CD4-positive, alpha-beta T cell treated with Interleukin-6 at 100 ng/mL for 8 hours (primary cell): ENCODE measurements at places on chromosomes 13 and 19.

- no peak for DNase-seq
These were observed 5.6 kb downstream of the ZAR1L start for GRCh38 chr13:32309312-32310133.

DNA sequence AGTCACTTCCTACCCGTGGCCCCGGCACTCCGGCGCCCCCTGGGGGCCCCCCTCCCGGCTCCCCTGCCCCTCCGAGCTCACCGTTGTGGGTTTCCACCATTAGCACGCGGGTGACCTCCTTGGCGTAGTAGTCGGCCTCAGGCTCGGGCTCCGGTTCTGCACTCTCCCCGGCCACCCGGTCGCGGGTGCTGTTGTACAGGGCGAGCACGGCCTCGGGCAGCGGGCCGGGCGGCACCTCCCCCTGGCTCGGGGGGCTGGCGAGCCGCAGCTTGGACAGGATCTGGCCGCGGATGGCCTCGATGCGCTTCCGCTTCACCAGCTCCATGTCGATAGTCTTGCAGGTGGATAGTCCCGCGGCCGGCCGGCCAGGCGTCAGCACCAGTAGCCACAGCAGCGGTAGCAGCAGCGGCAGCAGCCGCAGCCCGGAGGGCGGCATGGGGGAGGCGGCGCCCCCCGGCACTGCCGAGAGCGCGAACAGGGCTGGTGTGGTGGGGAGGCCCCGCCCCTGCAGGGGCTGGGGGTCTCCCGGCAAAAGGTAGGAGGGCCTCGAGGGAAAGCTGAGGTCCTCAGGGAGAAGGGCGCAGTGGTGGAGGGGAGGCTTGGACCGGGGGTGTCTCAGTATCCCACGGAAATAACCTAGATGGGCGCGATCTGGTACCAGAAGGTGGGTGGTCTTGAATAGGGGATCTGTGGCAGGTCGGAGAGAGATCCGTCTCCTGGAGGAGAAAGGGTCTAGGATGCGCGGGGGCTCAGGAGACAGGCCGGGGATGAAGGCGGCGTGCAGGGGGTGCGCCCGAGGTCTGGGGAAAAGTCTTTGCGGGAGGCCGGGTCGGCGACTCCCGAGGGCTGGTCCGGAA is 885 bp downstream of the TGFB1 start:
- DNase-seq: peak; percentile 76

DNA sequence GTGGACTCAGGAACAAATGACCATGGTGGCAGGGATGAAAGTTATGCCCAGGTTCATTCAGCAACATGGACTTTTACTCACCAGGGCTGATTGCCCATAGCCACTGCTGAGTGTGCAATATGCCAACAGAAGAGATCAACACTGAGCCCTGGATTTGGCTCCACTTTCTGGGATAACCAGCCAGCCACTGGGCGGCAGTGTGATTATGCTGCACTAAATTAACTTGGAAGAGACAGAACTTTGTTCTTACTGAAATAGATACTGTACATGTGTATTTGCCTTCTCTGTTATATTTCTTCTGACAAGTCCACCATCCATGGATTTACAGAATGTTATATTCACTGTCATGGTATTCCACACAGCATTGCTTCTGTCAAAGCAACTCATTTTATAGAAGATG is 257.4 kb downstream of the TDRD3 start:
- no peak for DNase-seq

DNA sequence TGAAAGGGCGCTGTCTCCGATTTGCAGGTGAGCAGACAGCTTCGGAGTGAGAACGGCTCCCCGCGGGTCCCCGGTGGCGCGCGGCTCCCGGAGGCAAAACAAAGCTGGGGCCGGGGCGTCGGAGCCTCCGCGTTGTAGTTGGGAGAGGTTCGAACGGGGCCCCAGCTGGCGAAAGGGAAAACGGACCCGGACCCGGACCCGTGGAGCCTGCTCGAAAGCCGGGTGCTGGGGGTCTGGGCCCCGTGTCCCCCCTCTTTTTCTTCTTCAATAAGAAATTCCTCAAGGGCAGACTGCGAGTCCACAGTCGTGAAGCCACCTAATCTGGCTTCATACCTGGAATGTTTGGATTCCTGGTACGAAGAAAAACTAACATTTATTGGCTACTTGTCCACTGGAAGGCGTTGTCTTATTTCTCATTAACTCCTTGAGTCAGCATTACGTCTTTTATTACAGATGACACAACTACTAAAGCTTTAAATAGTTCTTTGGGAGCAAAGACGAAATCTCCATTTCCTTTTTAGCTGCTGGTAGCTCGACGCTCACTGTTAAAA is 632 bp upstream of the MTIF3 start:
- DNase-seq: no peak

GRCh38 chr13:47696674-47697073 is 304.4 kb downstream of the SUCLA2 start:
- DNase-seq: no peak

DNA sequence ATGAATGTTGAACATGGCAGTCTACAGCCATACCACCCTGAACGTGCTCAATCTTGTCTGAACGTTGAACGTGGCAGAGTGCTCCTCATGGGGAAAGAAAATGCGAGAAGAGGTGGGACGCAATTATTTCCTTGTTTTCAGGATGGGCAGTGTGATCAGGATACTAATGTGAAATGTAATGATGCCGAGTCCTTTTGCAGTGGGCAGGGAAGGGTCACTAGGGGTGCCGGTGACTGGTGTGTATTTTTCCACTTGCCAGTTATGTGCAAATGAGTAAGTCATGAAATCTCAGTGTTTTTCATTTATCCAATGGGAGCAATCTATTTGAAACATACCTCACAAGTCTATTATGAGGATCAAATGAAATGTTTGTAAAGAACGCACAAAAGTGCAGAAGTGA is 84.8 kb downstream of the LNX2 start:
- DNase-seq: no peak

- no peak for DNase-seq
These were observed 78.2 kb downstream of the LHFPL6 start for GRCh38 chr13:39524795-39525194.
